ENCODE measurements at places on chromosomes 1 and 21. TPM values are rescaled to one million over a fixed set of nuclear protein-coding genes. Genes with fewer than 3 reads are reported as not detected.
A peak's percentile ranks its signal among the peaks of the same experiment; 100 is the strongest.

CELA2A gene
- not detected for total RNA-seq

DNA sequence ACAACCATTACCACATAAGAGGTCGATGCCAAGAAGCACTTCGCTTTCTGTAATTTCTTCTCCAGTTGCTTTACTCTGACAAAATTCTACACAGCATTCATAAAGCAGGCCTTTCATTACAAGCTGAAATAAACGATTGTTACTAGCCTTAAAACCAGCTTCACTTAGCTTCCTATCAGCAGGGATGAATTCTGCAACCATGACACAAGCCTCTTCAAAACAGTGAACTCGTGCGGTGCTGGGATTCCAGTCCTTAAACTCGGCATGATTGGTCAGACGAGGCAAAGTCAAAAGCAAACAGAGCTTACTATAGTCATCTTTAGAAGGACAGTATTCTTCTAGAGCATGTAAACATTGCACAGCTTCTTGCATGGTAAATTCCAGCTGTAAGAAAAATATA is 30.6 kb downstream of the WDR47 start:
- no peak for DNase-seq
- peaks cover 3% of the 10 kb centered on the region for H3K36me3 ChIP-seq
- no peak overlapping the region for H3K27ac ChIP-seq
- no peak overlapping the region for H3K4me3 ChIP-seq
- no peaks in the 10 kb centered on the region for H3K4me1 ChIP-seq

DNA sequence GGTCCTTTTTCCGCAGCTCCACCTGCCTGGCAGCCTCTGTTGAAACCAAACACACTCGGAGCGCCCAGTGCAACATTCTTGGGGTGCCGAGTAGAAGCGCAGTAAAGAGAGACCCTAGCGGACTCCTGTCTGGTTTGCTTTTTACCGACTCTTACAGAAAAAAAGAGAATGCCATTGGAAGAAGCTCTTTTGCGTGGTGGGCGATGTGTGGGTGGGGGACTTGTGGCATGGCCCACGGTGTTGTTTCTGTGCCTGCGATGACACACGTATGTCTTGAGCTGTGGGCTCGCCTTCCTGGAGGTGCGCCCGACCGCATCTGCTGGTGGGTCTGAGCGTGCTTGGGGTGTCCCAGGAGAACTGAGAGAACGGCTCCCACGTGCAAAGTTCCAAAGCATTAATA is 7.3 kb upstream of the BARHL2 start:
- peaks cover 70% of the 10 kb centered on the region for H3K4me1 ChIP-seq
- peaks cover 100% of the 10 kb centered on the region for H3K27me3 ChIP-seq
- peak; percentile 38 for DNase-seq
- no peaks in the 10 kb centered on the region for H3K36me3 ChIP-seq
- H3K4me3 ChIP-seq: peak overlapping the region; percentile 56
- no peak overlapping the region for H3K27ac ChIP-seq

DNA sequence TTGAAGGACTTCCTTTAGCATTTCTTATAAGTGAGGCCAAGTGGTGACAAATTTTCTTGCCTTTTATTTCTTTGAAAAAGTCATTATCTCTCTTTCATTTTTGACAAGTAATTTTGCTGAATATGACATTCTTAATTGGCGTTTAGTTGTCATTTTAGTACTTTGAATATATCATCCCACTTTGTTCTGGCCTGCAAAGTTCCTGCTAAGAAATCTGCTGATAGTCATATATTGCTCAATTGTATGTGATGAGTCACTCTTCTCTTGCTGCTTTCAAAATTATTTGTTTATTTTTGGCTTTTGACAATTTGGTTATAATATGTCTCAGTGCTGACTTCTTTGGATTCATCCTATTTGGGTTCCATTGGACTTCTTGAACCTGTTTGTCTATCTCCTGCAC is 312.6 kb downstream of the DUSP10 start:
- H3K4me1 ChIP-seq: no peaks in the 10 kb centered on the region
- no peak for DNase-seq
- no peak overlapping the region for H3K27ac ChIP-seq
- H3K27me3 ChIP-seq: no peaks in the 10 kb centered on the region

DNA sequence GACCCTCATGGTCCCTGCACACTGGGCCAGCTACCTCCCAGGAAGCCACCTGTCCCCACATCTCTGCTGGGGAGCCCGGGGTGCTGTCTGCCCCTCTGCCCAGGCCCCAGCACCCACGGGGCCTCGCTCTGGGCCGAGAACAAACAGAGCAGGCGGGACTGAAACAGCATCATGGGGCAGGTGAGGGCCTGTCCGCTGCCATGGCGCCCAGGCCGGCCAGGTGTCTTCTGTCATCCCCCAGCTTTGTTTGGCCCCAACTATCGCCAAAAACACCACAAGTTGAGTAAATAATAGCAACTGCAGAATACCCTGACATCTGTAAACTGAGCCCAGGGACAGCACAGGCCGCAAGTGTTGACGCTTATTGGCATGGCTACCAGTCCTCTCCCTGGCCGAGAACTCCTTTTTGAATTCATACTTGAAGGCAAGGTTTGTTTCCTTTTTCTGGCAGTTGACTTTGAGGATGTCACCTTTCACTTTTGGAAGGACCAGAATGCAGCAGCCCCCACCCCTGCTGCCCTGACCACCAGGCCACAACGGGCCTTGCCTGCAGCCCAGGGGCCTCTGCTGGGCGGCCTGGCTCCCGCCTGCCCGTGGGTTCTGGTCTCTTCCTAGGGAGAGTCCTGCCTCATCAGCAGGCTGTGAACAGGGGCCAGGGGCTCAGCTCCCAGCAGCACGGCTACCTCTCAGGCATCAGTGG is 152.7 kb downstream of the CASZ1 start:
- DNase-seq: no peak
- no peak overlapping the region for H3K27ac ChIP-seq
- no peak overlapping the region for H3K4me3 ChIP-seq
- H3K4me1 ChIP-seq: no peaks in the 10 kb centered on the region
- H3K36me3 ChIP-seq: no peaks in the 10 kb centered on the region

Measured in GM23338 (cell line).